ENCODE measurements at places on chromosomes 16 and 17.

- peak; percentile 33 for DNase-seq
Observed at GRCh38 chr17:55672585-55673501, 49.8 kb downstream of the TMEM100 start.

DNA sequence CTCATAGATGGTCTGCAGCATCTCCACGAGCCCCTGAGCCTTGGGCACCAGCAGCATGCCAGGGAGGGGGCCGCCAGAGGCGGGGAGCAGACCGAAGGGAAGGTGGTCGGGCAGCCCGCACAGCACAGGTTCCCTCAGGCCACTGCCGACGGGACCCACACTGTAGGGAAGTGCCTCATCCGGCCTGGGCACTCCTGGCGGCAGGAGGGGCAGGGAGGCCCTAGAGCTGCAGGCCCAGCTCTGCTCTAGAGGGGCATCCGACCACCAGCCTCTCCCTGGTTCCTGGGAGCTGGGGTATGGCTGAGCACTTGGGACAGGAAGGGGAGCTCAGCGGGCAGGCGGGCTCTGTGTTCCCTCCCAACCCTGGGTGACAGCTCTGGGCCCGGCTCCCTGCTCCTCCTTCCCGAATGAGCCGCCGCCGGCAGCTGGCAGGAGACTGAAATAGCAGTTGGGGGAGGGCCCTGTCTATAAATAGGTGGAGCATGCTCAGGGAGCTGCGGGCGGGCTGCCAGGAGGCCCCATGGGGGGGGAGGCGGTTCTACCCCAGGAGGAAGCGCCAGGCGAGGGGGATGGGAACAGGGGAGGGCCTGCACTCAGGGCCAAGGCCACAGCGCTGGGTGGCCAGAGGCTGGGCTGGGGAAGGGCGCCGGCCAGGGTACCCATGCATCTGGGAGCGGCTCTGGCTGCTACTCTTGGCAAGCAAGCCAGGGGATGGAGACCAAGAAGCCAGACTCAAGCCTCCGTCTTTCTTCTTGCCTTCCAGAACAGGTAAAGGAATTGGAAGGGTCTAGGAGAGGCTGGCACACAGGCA, 12.4 kb downstream of the HDAC5 start:
- DNase-seq = peak; percentile 51

GRCh38 chr17:17626840-17627239, 35.3 kb upstream of the PEMT start:
- no peak for DNase-seq

GRCh38 chr16:12162151-12162985, 185.8 kb downstream of the SNX29 start:
- DNase-seq = no peak

DNA sequence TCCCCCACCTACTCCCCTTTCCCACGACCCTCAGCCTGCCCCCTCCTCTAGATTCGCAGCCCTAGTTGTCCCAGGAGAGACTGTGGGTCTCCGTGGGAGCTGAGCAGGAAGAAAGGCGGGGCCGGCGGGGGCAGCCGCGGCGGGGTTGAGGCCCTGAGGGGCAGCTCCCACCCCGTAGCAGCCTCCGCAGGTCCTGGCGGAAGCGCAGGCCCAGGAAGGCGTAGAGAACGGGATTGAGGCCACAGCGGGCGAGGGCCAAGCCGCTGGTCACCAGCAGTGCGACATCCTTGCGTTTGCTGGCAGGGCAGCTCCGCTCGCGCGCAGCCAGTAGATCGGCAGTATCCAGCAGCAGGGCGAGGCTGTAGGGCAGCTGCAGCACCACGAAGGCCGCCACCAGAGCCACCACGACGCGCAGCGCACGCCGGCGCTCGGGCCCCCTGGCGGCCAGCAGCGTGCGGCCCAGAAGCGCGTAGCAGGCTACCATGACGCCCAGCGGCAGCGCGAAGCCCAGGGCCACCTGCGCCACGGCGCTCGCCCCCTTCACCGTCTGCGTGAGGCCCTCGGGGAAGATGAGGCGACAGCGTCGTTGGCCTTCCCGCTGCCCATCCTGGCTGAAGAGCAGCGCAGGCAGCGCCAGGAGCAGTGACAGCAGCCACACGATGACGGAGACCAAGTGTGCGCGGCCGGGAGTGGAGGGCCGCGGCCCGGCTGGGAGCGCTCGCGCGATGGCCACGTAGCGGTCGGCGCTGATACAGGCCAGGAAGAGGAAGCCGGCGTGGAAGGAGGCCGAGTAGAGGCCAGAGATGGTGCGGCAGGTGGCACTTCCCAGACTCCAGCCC, 1.9 kb downstream of the CCR10 start:
- peak; percentile 79 for DNase-seq

Data from CD4-positive, alpha-beta T cell treated with Interleukin-4 for 1 hour (primary cell).